LoVo (cell line): ENCODE measurements at places on chromosomes 5 and 9.
A peak's percentile ranks its signal among the peaks of the same experiment; 100 is the strongest.

DNA sequence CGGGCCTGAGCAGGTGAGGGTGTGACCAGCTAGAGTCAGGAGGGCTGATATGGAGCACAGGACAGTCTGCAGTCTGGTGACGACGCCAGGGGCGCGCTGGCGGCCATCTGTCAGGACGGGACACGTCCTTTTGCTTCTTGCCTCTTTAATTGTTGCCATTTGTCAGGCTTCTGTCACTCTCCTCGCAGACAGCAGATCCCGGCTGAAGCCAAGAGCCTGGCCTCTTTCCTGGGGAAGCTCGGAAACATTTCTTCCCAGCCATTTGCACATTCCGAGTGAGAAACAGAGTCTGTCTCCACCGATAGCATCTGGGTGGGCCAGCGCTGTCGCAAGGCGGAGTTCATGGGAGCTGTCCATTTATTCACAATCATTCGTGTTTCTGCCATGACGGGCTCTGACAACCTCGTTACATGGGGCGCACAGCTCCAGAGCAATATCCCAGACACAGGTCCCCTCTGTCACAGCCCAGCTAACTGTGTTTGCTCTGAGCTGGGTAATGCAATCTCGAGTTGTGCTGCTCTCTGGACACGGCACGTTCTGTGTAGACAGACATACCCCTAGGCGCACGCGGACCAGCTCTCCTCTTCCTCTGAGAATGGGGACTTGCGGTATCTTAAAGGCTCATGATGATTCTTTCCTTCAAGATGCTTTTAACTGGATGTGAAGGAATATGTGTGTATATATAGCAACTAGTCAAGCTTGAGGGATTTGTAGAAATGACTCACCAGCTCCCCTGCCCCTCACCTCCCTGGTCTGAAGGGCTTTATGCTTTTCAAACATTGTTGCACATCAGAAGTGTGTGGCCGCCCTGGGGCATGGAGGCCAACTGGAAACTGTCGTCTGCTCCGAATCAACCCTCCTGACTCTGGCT lies 105.3 kb upstream of the FCN2 start:
- no peak for DNase-seq

- no peak for DNase-seq
These were observed 12.4 kb downstream of the SPOCK1 start for GRCh38 chr5:137486707-137487106.

- DNase-seq, result no peak
These were observed 31.8 kb upstream of the FABP6 start for GRCh38 chr5:160197341-160198144.

GRCh38 chr5:76604838-76605237 lies 18.4 kb downstream of the F2RL2 start:
- peak; percentile 14 for DNase-seq

GRCh38 chr5:38467353-38468040 lies 88.9 kb downstream of the LIFR start:
- DNase-seq, result no peak

- no peak for DNase-seq
These were observed 276.8 kb downstream of the ADAMTS6 start for GRCh38 chr5:65204966-65205365.

GRCh38 chr9:78542491-78543181 lies 245.7 kb downstream of the PSAT1 start:
- no peak for DNase-seq

- peak; percentile 36 for DNase-seq
These were observed 232.2 kb downstream of the PDE4D start for GRCh38 chr5:59661311-59661710.

DNA sequence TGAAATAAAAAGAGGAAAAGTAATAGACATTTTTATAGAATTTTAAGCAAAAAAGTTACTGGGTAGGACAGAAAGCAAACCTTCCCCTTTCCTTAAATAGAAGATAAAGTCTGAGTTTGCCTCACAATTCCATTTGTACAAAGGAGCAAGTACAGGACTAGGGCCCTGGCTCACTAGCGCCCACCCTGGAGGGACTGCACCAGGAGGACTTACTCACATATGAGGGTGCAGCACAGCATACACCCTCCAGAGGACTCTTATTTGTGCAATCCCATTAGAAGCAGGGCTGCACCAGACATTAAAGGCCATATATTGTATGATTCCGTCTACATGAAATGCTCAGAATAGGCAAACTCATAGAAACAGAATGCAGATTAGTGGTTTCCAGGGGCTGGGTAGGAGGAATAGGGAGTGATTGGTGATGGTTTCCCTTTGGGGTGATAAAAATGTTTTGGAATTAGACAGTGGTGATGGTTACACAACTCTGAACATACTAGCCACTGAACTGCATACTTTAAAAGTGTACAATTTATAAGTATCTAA lies 4.5 kb downstream of the REEP5 start:
- no peak for DNase-seq

- no peak for DNase-seq
These were observed 130.9 kb downstream of the C9orf50 start for GRCh38 chr9:129489838-129490582.

GRCh38 chr5:140996060-140996459 lies 29.8 kb downstream of the PCDHAC2 start:
- no peak for DNase-seq

- DNase-seq, result no peak
These were observed 43.5 kb upstream of the RNF38 start for GRCh38 chr9:36443581-36443980.

DNA sequence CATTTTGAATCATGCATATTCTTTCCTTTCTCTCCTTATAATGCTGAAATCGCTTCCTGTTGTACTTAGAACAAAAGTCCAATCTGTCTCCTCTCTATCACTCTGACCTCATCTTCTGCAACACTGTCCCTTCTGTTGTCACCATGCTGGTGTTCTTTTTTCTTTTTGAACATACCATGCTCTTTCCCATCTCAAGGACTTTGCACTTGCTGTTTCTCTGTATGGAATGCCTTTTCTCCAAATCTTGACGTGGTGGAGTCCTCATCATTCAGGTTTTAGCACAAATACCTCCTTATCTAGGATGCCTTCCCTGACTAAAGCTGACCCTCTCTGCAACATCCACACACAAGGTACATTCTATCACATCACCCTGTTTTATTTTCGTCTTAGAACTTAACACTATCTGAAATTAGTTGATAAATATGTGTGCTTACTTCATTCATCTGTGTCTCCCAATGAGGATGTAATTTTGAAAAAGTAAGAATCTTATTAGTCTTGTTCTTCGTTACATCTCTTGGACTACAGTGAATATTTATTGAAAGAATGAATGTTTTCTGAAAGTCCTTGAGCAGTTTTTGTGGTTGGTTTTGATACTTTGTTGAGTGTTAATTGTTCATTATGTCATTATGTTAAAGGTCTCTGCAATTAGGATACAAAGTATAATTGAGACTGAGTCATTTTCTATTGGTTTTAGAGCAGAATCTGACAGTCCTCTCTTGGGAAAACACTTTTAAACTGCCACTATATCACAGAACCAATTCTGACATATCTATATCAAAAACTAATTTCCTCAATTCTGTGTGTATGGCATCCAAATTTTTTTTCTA lies 145.3 kb upstream of the RASA1 start:
- DNase-seq, result no peak

DNA sequence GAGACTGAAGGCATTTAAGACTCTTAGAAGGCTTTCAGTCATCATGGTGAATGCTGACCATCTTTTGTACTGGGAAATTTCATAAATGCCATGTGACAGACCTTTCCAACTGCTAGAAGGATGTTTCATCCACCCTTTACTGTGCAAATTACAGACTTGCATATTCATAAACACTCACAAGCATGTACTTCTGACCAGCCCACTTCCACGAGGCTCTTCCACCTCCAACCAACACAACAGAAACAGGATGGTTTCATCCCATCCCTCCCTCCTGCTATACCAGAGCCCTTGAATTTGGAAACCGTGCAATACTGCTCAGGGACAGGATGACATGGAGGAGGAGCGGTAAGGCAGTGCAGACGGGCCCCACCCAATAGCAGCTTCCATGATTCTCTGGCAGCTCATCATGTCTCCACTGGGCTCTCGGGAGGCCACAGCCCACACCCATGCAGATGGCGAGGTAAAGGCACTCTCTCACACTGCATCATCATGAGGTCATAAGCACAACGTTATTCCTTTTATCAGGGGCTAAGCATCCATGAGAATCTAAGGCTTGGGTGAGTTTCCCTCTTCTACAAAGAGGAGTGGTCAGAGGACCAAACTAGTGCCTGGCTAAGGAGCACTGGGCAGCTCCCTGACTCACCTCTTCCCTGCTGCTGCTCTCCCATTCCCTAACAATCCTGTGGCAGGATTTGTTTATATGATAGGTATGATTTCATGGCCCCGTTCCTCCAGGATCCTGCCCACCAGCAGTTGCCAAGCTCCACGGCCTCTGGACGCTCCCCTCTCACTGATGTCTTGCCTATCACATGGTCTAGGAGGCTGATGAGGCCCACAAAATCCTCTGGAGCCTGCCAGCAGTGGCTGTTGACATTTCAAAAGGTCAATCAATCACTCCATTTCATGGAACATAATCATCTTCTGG lies 94.4 kb upstream of the FSTL4 start:
- DNase-seq, result no peak
